IPS DF 19.7 (cell line): ENCODE measurements at places on chromosomes 16 and 17.

DNA sequence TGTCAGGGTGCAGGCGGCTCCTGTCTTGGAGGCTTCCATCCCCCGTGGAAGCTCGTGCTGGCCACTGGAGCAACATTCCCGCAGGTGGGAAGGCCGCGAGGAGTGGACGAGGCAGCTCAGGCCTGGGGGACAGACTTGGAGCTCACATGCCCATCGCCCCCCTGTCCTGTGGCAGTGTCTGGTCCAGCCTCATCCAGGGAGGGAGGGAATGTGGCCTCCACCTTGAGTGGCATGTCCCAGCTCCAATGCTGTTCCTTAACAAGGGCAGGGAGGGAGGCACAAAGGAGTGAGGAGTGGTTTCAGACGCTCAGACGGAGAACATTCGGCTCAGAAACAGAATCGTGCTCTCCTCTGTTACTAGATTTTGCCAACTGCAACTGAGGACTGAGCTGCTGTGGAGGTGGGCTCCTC, 159.4 kb upstream of the CHMP6 start:
- DNase-seq, result no peak

GRCh38 chr16:79430191-79430678, 170.3 kb downstream of the MAF start:
- DNase-seq, result no peak

- DNase-seq, result no peak
Measured at GRCh38 chr17:65519462-65519861, 42.0 kb downstream of the AXIN2 start.

DNA sequence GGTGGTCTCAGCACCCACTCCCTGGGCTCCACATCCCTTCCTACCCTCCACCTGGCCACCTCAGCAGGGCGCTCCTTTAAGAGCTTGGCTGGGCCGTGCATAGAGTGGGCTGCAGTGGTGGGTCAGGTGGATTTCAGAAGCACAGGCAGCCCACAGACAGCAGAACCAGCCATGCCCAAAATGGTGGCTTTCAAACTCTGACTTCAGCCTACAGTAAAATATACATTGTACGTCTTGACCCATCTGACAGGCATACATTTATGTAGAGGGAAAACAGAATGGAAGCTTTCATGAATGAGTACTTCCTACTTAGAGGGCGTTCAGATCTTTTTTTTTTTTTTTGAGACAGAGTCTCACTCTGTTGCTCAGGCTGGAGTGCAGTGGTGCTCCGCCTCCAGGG, 26.0 kb upstream of the LASP1NB start:
- DNase-seq, result no peak

GRCh38 chr17:73141411-73141810, 23.4 kb upstream of the SSTR2 start:
- DNase-seq, result no peak

DNA sequence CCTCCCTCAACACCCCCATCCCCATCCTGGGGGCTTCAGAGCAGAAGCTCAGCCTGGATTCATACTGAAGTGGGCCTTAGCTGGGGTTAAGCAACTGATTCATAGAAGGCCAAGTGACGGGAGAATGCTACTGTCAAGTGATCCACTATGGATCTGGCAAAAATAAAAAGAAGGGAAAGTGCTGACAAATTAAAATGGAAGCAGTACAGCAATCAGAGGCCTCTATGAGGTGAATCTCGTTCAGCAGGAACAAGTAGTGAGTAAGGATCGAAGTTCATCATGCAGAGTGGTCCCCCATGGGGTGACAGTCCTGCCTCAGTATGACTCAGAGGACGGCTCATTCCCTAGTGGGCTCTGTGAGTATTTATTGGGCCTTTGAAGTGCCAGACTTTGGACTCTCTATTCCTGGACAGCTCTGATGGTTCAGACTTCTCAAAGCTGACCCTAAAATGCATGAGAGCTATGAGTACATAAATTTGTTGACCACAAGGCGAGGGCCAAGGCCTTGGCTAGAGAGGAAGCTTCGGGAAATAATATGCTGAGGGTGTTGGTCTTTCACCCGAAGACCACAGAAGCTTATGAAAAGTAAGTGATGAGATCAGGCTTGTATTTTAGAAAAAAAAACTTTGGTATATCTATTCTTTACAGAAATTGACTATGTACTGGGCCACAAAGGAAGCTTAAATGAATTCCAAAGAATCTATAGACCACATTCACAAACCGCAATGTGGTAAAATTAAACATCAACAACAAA, 5.3 kb upstream of the NSMCE1 start:
- no peak for DNase-seq

- DNase-seq, result no peak
Measured at GRCh38 chr17:31738067-31738466, 121.0 kb downstream of the COPRS start.

- no peak for DNase-seq
Measured at GRCh38 chr17:16342979-16343378, 10.3 kb downstream of the CENPV start.

DNA sequence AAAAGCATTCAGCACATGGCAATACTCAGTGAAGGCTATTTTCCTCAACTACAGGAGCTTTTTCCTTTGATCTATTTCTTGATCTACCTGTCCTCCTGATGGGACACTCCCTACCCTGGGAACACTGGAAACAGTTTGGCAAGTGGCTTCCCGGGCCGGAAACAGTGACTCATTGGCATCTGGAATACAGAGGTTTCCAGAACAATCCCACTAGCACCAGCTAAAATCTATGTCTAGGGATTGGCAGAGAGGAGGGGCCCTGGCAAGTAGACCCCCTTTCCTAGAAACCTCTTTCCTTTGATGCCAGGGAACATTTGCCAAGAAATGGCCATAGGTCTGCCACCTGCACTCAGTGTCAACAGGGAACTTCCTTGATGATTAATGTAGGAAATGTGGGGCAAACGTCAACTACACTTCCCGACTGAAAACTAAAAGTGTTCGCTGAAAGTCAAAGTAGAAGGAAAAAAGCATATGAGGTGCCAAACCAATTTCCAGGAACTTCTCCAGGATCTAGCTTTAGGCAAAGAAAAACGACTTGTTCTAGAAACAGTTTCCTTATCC, 30.4 kb upstream of the FBXW10B start:
- no peak for DNase-seq

DNA sequence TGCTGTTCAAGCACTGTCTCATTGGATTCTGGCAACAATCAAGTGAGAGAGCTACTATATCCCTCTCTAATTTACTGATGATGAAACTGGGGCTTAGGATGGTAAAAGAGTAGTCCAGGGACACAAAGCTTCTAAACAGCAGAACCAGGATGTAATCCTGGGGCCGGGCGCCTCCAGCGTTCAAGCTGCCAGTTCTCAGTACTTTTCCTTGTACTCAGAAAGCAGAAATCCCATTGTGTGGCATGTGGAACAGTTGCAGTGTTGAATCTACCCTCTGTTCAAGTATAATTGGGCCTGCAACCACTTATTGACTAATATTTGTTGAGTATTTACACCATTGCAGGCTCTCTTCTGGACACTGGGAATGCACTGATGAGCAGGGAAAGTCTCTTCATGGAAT, 14.5 kb upstream of the CDH13 start:
- DNase-seq, result no peak
